AG09319 (cell line): ENCODE measurements at places on chromosomes 13 and 19.

DNA sequence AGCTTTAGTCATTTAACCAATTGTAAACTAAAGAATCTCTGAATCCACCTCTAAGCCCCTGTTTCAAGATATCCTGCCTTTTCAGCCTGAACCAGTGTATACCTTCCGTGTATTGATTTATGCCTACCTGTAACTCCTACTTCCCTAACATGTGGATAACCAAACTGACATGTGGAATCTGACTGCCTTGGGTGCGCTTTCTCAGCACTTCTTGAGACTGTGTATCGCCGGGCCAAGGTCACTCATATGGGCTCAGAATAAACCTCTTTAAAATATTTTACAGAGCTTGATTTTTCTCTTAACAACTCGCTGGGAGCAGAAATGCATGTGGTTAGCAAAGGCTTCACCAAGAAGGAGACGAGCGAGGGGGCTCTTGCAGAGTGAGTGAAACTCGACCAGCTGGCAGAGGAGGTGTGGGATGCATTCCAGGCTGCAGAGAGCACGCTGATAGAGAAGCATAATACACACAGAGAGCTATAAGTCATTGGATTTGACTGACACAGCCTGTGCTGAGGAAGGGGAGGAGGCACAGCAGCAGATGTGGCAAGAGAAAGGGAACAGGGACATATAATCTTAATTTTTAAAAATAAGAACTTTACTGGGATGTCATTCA, 268.2 kb upstream of the MAB21L1 start:
- no peak for DNase-seq

DNA sequence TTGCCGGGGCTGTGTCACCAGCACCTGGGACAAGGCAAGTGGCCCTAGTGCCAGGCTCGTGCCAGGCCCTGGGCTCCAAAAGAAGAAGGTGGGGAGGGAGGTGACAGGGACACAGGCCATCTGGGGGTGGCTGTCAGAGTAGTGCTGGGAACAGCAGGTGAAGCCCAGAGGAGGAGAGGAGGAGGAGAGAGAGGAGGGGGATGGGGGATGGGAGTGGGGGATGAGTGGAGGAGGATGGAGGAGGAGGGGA, 18.7 kb downstream of the LSM4 start:
- DNase-seq, result no peak

DNA sequence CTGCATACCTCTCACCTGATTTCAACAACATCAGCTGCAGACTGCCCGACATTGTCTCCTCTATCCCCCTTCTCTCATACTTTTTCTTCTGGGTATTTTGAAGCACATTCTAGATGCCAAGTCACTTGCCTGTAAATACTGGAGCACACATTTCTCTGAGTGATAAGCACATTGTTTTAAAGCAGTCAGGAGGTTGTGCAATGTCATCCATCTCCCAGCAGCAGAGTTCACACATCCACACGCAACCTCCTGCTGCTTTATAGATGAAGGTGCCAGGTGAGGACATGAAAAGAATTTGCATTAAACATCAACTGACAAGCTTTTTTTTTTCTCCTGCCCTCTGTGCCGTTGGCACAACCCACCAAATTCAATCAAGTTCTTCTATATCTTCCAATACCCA, 5.5 kb downstream of the UPK1A start:
- DNase-seq, result no peak

GRCh38 chr13:113113846-113114271, 8.3 kb downstream of the F7 start:
- DNase-seq, result no peak

GRCh38 chr19:42229301-42229854, 9.3 kb downstream of the ZNF526 start:
- no peak for DNase-seq
